ENCODE measurements at places on chromosomes 13 and 19. TPM values are rescaled to one million over a fixed set of nuclear protein-coding genes. Genes with fewer than 3 reads are reported as not detected.

DNA sequence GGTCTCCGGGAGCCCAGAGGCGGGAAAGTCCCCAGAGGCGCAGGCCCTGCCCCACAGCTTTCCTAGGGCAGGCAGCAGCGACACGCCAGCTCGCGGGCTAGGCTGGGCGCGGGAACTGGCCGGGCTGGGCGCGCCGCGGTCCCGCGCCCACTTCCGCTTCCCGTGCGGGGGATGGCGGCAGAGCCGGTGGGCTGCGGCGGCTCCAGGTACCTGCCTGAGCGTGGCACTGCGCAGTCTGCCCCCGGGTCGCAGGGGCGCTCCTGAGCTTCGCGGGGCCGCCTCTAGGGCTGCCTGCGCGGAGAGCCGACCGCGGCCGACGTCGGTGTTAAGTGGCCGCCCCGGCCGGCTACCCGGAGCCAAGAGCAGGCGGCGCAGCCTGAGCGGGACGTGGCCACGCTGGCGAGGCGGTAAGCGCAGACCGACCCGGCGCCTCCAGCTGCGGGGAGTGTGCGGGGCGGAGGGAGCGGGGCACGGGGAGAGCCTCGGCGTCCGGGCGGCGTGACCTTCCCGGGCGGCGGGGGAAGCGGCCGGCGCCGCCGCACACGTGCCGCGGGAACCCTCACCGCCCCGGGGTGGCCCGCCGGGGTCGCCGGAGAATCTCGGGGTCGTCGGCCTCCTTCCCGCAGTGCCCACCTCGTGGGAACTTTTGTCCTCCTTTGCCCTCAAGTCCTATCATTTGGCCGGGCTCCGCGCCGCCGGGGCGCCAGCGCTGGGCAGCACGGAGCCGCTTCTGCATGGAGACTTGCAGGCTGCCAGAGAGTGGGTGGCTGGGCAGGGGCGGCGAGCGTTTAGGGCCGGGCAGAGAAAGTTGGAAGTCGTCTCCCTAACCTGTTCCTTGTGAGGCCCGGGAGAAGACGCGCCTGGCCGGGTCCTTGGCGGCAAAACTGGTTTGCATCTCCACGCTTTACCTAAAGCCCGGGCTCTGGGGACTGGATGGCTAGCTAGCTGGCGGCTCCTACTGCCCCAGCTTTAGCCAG is 31.4 kb upstream of the MPHOSPH8 start:
- DNase-seq = peak; percentile 13

DNA sequence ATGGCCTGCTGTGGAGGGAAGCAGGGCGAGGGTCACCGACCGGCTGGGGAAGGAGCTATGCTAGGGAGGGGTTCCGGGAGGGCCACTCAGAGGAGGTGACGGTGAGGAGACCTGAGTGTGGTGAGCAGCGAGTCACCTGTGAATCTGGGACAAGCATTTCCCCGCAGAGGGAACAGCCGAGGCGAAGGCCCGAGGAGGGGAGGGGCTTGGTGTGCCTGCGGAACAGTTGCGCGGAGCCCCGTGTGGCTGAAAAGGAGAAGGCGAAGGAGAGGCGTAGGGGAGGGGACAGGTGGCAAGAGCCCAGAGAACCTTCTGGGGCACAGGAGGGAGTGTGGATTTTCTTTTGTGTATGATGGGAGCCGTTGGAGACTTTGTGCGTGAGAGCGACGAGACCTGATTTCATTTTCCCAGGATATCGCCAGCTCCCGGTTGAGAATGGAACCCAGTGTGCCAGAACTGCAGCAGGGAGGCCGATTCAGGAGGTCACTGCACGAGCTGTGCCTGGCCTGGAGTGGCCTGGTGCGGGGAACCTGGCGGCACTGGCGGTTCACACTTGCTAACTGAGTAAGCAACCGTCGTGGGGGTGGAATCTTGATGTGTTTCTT is 117.7 kb upstream of the ZNF507 start:
- DNase-seq = no peak

Gene LILRB2
- not detected for total RNA-seq

GRCh38 chr13:110396913-110397381 is 89.9 kb downstream of the COL4A2 start:
- no peak for DNase-seq

GRCh38 chr13:51746802-51747201 is 57.2 kb downstream of the DHRS12 start:
- DNase-seq = no peak

GRCh38 chr19:53555352-53555751 is 17.4 kb downstream of the ZNF331 start:
- DNase-seq = no peak

DNA sequence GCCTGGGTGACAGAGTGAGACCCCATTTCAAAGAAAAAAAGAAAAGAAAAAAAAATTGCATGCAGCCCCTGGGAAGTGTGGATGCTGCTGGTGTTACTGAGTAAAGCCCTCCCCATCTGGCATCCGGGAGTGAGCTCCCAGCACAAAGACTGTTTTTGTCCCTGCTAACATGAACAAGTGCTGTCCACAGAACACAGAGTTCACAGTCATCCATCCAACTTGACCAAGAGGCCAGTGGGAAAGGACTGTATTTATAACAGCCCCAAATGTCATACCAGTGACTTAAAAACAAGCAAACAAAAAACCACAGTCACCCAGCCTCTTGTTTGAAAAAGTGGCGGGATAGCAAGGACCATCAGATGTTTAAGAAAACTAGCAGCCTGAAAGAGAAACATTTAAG is 10.8 kb downstream of the FBXO17 start:
- DNase-seq = no peak

GRCh38 chr13:25069911-25070310 is 26.0 kb upstream of the PABPC3 start:
- no peak for DNase-seq

DNA sequence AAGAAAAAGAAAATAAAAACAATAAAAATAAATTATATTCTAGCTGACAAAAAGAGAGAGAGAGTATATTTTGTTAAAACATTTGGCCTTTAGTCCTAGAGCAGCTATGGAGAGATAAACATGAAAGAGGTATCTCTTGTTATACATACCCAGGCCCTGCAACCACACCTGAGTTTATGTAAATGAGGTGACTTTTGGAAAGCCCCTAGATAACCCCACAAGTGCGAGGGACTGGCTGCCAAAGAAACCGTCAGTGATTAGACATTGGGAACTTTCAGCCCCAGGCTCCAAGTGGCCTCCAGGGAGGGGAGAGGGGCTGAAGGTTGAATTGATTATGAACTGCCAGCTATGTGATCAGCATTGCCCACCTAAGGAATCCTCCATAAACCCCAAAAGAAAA is 2.1 kb upstream of the NLRP7 start:
- no peak for DNase-seq

GRCh38 chr13:71214357-71214756 is 652.6 kb downstream of the DACH1 start:
- DNase-seq = no peak

- no peak for DNase-seq
Observed at GRCh38 chr13:111383591-111384440, 63.4 kb downstream of the TEX29 start.

DNA sequence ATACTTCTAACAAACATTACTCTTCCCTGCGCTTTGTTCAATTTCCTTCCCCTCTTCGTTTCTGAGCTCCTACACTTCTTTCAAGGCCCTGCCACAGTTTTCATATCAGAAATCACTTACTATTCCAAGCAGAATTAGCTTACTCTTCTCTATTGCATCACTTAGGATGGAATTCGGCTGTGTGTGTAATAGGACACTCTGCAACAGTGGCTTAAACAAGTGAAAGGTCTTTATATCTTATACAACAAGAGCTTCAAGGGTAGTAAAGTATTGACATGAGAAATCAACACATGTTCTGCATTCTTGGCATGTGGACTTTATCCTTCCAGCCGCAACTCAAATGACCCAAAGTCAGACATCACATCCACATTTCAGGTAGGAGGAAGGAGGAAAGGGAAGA is 279.6 kb downstream of the PCDH20 start:
- no peak for DNase-seq

GRCh38 chr19:17001603-17002183 is 24.9 kb downstream of the CPAMD8 start:
- DNase-seq = no peak

Gene ZNF552
- 3.1 TPM for total RNA-seq

DNA sequence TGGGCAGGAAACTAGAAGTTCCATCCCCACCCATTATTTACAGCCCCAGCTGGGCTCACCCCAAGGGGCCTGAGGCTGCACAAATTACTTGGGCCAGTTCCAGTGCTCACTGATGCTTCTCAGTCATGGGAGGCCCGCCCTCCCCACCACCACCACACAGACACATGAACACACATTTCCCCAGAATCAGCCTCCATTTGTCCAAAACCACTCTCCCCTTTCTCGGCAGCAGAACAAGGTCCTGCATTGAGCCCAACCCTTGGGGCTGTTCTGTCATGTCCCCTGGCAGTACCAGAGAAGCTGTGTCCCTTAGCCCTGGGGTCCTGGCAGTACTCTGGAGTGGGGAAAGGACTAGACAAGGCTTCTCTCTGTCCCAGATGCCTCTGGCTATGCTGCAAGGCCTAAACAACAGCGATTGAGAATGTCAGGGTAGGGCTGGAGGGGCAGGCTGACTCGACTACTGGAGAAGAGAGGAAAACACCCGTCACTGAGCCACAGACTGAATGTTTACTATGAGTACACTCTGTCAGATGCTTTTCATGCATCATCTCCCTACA is 21.8 kb downstream of the SAMD4B start:
- DNase-seq = no peak

DNA sequence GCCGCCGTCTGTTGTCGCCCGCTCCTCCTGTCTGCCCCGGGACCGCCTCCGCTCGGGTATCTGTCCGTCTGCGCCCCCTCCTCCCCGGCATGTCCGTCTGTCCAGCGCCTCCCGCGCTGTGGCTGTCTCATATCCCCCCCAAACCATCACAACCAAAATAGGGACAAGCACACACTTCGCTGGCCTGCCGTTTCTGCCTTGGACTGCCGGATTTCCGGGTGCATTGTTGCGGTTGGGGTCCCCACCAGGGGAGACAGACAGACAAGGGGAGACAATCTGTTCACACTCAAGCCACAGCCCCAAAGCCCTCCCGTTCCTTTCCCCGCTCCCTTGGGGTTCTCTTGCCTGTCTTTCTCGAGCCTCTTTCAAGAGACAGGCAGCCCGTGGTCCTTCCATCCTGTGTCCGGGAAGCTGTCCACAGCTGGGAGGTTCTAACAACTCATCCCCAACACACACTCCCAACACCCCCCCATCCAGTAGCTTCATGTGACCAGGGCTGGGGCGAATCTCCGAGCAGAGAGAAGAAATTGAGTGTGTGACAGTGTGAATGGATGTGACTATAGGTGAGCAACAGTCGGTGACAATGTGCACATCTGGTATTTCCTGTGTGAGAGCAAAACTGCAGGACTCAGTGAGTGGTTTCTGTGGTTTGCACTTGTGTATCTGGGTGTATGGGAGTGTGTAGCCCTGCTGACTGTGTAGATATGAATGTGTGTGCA is 16.5 kb upstream of the FOSB start:
- DNase-seq = no peak

Gene CYP2F1
- total RNA-seq = not detected

Gene SLC15A1
- not detected for total RNA-seq

- DNase-seq = no peak
Observed at GRCh38 chr13:23392313-23392712, 41.2 kb downstream of the SACS start.

DNA sequence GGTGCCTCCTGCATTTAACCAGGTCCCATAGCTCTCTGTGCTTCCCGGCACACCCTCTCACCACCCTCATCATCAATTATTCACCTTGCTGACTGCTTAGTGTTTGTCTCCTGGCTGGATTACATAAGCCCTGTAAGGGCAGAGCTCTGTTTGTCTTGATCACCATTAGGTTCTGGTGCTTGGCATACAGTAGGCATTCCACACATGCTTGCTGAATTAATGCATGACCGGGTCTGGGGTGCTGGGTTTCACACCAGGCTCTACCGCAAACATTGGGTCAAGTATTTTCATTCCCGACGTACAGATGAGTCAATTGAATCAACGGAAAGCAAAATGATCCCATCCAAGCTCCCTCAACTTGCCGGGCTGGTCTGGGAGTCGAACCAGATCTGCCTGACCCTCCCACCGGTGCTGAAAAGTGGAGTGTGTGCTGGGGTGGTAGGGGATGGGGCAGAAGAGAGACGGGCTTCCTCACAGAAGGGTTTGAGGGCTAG is 28.5 kb downstream of the VAV1 start:
- DNase-seq = peak; percentile 95

Gene NAT14
- 4.5 TPM for total RNA-seq

Gene BICRA
- total RNA-seq = 0.40 TPM

- peak; percentile 12 for DNase-seq
Observed at GRCh38 chr13:43797869-43798268, 11.1 kb upstream of the ENOX1 start.

DNA sequence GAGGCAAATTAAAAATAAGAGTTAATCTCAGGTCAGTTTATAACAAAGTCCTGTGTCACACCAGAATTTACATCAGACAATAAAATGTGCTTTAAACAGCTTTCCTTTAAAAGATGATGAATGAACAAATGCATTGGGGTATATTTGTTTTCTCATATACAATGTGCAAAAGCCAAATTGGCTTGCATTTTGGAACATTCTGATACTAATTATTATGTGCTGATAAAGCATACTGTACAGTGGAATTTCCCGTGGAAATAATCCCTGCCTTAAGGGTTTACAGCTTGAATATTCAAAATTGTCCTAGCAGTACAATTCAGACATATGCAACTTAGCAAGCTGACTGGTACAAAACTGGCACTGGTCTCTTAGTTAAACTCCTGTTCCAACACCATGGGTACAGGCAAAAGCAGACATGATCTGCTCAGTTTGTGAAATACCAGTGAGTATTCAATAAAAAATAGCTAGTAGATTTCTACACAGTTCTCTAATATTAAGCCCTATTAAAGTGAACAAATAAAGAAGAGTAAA is 373.4 kb downstream of the SLITRK1 start:
- DNase-seq = no peak

DNA sequence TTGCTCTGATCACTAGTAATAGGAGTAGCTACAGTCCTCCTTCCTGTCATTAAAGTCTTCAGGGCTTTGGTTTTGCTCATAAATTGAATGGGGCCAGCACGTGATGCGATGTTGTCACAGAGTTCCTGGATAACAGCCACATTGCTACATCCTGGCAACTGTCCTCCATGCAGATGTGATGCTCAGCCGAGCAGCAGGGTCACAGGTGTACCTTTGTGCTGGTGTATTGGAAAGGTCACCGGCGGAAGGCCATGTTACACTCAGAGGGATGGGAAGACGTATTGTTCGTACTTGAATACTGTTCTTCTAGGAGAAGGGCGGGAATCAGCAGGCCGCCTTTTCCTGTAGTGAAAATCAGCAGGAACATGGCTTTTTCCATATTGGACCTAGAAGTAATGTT is 713.8 kb upstream of the GPC6 start:
- no peak for DNase-seq

DNA sequence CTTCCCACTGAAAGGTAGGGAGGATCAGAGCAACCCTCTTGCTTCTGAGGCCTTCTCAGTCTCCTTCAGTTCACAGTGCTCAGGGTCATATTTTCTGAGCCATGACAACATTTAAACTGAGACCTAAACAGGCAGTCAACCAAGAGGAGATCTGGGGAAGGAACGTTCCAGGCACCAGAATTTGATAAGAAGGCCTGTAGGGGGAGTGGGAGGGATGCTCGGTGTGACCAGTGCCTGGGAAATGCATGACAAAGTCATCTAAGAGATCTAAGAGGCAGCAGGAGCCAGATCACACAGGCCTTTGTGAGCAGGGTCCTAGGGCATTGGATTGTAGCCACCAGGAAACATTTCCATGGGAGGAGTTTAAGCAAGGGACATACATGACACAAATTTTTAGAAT is 71.6 kb downstream of the SHISA2 start:
- no peak for DNase-seq

GRCh38 chr13:79079351-79079839 is 326.7 kb downstream of the RBM26 start:
- DNase-seq = no peak
